Fibroblast of skin of right quadriceps (primary cell): ENCODE measurements at places on chromosomes 2 and 18.

DNA sequence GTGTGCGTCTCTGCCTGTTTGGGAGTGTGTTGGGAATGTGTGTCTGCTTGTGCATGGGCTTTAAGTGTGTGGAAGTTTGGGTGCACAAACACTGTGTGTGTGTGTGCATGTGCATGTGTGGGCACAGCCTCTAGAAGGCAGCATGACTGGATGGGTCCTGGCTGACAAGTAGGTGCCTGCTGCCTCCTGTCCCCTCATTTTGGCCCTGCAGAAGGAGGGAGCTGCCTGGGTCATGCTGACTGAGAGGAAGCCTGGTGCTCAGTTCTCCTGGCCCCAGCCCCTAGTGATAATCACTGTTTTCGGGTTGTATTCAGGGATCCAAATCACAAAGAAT is 34.1 kb downstream of the GLI2 start:
- no peak for DNase-seq

GRCh38 chr2:4110273-4110672 is 406.9 kb downstream of the DCDC2C start:
- DNase-seq: no peak

- peak; percentile 18 for DNase-seq
Measured at GRCh38 chr18:56831988-56832387, 180.8 kb downstream of the WDR7 start.

DNA sequence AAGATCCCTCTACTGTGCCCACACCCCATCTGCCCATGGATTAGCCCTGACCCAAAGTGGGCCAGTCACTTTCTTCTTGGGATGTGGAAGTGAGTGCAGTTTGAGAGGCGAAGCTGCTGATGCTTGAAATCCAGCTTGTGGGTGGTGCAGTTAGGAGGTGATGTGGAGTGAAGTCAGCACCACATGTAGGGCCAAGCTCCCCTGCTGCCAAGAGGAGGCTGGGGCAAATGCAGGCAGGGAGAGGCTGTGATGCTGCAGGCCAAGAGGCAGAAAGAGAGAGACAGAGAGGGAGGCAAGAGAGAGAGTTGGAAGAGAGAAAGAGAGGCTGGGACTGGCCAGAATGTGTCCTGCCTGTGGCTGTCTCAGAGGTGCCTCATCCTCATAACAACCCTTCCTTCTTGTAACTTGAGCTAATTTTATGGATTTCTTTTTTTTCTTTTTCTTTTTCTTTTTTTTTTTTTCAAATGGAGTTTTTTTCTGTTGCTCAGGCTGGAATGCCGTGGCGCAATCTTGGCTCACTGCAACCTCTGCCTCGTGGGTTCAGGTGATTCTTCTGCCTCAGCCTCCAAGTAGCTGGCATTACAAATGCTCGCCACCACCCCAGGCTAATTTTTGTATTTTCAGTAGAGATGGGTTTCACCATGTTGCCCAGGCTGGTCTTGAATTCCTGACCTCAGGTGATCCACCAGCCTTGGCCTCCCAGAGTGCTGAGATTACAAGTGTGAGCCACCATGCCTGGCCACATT is 35.3 kb upstream of the CAB39 start:
- no peak for DNase-seq

DNA sequence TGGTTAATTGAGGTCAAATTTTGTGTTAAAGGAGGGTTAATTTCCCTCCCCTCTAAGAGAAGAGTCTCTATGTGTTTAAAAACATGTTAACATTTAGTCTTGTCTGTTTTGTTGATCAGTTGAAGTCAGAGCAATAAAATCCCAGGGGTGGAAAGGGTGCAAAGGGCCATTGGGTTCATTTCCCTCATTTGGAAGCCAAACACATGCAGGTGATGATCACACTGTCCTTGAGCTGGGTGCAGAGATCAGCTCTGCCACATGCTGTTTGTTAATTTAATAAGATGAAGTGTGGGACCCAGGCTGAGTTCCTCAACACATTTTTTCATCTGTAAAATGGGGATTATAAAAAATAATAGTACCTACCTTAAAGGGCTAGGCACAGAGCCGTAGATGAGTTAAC is 260.9 kb downstream of the LPIN1 start:
- no peak for DNase-seq

DNA sequence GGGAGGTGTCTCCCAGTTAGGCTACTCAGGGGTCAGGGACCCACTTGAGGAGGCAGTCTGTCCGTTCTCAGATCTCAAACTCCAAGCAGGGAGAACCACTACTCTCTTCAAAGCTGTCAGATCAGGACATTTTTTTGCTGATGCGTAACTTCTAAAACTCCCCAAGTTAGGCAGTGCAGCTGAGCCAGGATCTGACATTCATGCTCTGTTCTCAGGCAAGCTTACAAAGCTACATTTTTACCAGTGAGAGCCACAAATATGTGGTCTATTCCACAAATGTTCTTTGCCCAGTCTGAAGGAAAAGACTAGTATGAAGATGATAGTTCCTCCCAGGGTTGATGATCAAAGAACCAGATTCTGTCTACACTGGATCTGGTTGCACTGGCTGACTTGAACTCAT is 184.1 kb downstream of the MTCL1 start:
- peak; percentile 50 for DNase-seq

GRCh38 chr2:229586746-229587705 is 127.3 kb downstream of the DNER start:
- peak; percentile 67 for DNase-seq

DNA sequence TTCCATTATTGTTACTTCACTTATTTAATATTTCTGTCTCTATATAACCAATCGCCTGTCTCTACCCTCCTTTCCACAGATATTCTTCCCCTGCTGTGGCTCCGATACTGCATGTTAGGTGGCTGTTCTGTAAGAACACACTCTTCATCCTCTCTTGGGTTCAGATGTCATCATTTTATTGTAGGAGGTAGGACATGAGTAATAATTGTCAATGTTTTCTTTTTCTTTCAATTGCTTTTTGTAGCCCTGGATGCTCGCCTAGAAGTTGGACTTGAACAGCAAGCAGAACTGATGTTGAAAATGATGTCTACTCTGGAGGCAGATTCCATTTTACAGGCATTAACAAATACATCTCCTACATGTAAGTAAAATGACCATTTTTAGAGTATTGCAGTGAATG is 128.6 kb downstream of the BIRC6 start:
- peak; percentile 52 for DNase-seq

GRCh38 chr2:200483729-200484198 is 26.1 kb downstream of the KCTD18 start:
- no peak for DNase-seq

- DNase-seq: no peak
Measured at GRCh38 chr2:233692648-233693047, at the start of gene UGT1A6. UGT1A6 (plus strand) TSS chr2:233692890; CDS start chr2:233693005, 115 bp downstream.

GRCh38 chr2:120389036-120389391 is 43.1 kb downstream of the INHBB start:
- DNase-seq: no peak

- DNase-seq: no peak
Measured at GRCh38 chr18:48186131-48186766, 222.9 kb downstream of the ZBTB7C start.

DNA sequence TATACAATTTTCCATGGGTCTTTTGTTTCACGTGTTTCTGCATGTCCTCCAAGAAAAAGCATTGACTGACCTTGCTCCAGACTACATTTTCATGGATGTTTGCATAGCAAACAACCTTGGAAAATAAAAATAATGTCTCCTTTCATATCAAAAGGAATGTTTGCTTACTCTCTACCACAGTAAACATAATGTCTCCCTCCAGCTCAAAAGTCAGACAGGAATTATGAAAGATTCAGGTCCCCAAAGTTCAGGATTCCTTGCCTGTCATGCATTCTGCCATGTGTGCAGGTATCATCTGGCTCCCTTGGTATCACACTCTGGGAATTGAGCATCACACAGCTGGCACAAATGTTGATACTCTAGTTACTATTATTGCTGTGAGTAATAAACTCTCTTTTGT is 103.1 kb upstream of the ZC3H15 start:
- DNase-seq: no peak

- DNase-seq: peak; percentile 32
Measured at GRCh38 chr2:29841386-29842004, 79.9 kb downstream of the ALK start.

GRCh38 chr2:42786561-42787345 is 5.6 kb downstream of the HAAO start:
- DNase-seq: no peak

DNA sequence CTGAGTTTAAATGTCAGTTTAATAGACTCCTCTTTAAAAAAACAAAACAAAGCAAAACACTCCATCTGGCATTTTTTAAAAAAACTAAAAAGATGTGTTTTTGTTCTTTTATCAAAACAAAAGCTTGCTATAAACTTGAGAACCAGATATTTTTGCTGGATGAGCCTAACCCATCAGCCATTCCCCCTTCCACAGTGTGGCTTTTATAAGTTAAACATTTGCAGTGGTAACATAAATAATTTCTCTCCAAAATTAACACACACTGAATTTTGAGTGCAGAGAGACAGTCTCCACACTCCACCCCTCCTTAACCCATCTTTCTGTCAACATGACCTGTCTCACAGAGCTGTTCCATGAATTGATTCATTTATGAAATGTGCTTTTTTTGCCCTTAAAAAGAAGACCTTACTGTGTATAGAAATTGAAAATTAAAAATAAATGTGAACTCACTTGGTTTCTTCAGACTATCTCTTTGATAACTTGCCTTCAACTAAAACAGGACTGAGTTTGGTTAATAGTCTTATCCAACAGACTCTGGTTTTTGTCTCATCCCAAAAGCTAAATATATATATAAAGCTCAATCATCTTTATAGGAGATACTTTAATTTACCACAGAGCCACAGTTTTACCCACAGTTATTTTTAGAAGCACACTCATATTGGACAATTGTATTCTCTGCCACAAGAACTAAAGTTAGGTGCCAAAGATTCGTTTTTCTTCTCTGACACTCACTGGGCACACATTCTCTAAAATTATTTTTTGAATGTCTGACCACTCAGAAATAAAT is 64.8 kb upstream of the STK39 start:
- no peak for DNase-seq

DNA sequence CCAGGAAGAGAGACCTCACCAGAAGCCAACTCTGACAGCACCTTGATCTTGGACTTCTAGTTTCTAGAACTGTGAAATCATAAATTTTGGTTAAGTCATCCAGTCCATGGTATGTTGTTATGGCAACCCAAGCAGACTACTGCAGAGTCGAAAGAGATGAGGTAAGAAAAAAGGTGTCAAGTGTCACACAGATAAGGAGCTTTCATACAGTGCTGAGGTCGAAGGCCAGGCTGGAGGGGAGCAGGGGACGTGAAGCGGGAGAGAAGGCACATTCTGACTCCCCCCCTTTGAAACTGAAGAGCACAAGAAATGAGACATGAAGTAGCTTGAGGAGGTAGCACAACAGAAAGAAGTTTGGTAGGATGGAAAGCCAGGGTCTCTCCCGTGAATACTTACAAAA is 110.4 kb downstream of the ALK start:
- DNase-seq: no peak

- DNase-seq: no peak
Measured at GRCh38 chr2:177731384-177731783, 338.8 kb downstream of the AGPS start.

- no peak for DNase-seq
Measured at GRCh38 chr2:20594957-20595356, 55.9 kb downstream of the HS1BP3 start.

GRCh38 chr2:171864357-171864985 is 29.6 kb downstream of the SLC25A12 start:
- DNase-seq: no peak

- no peak for DNase-seq
Measured at GRCh38 chr18:21747268-21747667, 6.7 kb downstream of the MIB1 start.

- DNase-seq: peak; percentile 9
Measured at GRCh38 chr2:23199115-23199918, 185.7 kb upstream of the KLHL29 start.

DNA sequence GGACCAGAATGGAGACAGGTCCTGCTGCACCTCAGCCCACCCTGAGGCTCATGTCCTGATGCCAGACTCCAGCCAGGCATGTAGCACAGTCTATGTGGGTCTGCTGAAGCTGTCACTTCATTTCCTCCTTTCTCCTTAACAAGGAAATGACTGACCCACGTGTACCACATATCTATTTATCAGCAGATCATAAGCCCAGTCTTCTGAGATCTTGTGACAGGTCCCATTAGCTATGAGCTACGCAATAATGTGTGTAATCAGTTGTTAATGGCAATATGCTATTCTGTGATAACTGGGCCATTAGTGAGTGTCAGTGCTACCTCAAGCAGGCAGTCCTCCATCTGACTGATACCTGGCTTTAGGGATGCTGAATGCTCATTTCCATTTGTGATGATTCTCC is 615.3 kb downstream of the BCL11A start:
- DNase-seq: no peak

- peak; percentile 52 for DNase-seq
Measured at GRCh38 chr2:169819106-169819505, 5.6 kb downstream of the METTL5 start.

DNA sequence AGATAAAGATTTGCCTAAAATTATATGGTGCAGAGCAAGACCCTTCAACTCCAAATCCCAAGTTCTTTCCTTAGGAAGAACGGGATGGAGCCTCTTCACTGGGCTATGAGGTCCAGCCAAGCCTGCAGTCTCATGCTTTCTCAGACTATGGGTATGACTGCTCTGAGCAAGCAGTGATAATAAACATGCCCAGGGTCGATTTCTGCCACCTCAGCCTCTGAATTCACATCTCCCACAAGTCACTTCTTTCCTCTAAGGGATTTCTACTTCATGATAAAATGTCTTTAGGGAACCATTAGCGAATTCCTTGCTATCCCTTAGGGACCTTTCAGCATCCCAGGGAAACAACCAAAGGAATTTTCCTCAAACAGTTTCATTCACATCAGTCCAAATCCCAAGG is 94.8 kb downstream of the GFPT1 start:
- DNase-seq: peak; percentile 50

DNA sequence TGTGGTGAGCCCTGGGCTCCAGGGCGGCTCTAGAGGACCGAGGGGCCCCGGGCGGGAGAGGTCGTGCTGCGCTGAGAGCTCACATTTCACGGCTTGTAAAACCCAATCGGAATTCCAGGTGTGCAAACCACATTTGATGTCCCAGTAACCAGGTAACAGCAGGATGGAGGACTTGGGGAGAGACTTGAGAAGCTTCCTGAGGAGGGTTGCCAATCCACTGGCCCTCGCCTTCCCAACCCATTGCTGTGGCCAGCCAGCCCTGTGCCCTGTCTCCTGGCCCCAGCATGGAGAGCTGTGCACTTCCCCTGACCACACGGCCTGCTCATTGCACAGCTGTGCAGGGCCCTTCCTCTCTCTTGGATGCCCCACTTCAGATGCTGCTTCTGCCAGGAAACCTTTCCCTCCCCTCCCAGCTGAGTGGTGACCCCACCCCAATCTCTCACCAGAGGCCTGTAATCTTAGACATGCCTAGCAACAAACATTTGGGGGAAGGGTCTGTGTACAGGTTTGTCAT is 39.6 kb downstream of the ASB1 start:
- DNase-seq: no peak

DNA sequence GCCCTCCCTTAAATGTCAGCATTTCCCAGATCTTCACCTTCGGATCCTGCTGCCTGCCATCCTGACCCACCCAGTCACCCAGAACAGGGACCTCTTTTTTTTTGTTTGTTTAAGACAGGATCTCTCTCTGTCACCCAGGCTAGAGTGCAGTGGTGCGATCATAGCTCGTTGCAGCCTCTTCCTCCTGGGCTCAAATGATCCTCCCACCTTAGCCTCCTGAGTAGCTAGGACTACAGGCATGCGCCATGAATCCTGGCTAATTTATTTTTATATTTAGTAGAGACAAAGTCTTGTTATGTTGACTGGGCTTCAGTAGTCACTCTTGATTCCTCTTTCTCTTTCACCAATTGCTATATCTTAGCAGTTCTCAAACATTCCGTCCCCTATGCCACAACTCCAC is 39.0 kb downstream of the INSIG2 start:
- DNase-seq: no peak
